ENCODE measurements at places on chromosomes 3 and 15. TPM values are rescaled to one million over a fixed set of nuclear protein-coding genes. Genes with fewer than 3 reads are reported as not detected.

DNA sequence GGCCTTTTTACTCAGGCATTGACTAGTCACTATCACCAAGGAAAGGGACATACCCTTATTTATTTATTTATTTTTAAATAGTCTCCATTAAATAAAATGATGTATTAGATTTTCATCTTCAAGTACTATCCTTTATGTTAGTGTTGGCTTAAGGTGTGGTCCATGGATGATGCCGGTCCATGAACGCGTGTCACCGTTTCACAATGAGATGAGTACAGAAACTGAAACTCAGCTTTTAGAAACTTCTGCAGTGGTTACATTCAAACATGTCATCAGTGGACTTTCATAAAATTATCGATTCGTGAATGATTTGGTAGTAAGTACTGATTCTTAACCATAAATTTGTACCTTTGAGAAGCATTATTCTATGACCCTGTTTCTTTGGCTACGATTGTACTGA, 166.6 kb downstream of the SATB1 start:
- DNase-seq = no peak

GRCh38 chr3:172658344-172659245, 52.3 kb downstream of the NCEH1 start:
- DNase-seq = no peak

DNA sequence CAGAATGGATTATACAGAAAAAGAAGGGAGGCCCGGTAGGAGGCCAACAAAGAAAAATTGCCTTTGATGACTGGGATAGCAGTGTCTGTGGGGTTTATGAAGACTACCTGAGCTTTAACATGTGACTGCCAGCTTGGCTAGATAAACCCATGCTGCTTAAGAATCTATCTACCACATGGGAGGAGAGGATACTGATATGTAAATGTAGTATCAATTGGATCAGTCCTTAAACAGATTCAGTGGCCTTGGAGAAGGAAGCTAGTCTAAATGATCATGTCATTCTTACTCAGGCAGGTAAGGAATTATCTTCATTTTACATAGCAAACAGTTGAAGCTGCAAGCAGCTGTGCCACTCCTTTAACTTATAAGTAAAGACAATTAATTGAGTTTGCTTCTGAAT, 50.0 kb upstream of the SYNPR start:
- DNase-seq = no peak

GRCh38 chr15:85899927-85900326, 105.2 kb upstream of the KLHL25 start:
- DNase-seq = no peak

DNA sequence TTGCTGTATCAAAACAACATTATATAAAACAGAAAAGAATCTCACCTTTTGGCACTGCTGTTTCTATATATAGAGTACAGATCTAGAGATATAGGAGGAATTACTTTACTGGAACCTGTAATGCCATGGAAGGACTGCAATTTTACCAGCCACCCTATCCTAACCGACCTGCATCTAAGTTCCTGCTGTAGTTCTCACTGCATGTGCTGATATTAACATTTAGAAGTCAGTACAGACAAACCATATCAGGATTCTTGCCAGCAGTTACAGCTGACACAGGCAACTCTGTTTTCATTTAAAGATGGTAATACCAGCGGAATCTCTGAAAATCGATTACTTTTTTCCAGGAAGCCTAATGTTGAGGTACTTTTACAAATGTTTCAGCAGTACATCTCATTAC, 73.4 kb upstream of the MYO5C start:
- DNase-seq = no peak

DNA sequence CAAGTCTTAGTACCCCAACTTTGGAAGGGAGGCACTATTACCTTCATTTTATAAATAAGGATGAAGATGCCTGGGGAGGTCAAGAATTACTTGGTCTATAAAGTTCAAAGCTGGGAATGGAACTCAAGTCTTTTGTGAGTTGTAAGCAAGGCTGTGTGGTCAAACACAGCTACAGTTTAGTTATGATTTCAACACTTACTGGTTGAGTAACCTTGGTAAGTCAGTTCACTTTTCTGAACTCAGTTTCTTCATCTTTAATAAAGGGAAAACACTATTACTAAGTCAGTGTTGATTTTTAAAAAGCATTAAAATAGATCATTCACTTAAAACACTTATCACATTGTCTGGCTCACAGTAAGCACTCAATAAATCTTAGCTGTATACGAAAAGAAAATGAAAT, 200.4 kb upstream of the ADAMTS9 start:
- no peak for DNase-seq

DNA sequence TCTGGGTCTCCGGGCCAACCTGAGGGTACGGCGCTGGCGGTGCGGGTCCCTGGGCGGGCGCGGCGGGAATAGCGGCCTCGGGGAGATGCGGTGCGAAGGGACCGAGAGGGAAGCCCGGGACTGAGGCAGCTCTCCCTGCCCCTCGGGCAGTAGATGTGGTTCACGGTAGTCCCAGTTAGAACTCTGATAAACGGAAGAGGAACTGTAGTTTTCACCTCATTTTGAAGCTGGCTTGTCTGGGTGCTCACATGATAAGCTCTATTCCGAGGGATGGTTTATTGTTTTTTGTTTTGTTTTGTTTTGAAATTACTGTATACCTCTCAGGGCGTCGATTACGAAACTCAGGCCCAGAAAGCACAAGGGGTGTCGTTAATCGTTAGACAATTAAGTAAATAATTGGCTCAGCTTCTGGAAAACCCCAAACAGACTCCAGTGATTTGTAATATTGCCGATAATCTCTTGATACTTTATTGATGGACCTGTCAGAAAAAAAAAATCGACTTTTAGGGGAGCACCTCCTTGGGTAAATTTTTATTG, 413 bp downstream of the NUSAP1 start:
- DNase-seq = no peak

GRCh38 chr3:153289334-153289808, 127.3 kb downstream of the RAP2B start:
- no peak for DNase-seq

DNA sequence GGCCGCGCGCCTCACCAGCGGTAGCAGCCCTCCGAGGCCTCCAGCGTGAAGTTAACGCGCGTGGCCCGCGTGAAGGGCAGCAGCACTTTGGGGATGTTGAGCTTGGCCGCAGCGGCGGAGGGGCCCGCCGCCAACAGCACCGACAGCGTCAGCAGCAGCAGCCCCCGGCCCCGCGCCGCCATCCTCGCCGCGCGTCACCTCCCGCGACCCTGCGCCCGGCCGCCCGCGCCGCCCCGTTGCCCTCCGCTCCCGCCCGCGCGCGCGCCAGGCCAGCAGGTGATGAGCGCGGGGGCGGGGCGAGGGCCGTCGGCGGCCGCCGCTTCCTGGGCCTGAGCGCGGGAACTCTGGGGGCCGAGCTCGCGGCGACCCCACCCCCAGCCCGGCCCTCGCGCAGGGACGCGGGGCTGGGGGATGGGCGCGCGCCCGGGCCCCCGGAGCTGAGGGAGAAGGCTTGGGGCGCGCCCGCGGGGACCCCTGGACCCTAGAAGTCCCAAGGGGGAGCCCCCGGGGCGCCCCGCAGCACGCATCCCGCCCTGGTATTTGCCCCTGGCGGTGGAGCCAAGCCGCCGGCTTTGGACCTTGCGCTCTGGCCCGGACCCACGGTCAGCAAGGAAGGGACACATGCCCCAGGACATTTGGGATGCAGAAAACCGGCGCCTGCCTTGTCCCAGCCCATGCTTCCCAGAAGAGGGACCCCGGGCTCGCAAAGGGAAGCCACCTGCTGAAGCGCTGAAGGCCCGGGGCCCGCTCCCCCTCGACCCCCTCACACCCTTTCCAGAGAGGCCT, at the start of gene NUP210:
Gene NUP210 (minus strand): TSS at position 278 of the 786 bp plus-strand sequence. CDS start 96 bp downstream, at position 182.
- no peak for DNase-seq

DNA sequence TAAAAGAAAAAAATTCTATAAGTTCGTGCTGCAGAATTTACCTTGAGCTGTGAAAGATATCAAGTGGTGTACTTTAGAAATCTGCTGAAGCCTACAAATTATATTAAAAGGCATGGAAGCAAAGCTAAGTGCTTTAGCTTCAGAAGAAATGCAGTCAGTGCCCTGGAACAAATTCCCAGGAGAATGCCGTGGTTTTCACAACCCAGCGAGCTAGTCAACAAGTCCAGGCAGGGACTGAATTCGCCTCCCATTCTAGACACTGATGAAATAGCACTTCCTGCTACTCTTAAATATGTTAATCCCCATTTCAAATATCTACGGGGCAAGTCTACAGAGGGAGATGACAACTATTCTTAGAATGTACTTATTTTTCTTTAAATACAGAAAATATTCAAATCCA, 326.4 kb upstream of the IGF1R start:
- DNase-seq = no peak

DNA sequence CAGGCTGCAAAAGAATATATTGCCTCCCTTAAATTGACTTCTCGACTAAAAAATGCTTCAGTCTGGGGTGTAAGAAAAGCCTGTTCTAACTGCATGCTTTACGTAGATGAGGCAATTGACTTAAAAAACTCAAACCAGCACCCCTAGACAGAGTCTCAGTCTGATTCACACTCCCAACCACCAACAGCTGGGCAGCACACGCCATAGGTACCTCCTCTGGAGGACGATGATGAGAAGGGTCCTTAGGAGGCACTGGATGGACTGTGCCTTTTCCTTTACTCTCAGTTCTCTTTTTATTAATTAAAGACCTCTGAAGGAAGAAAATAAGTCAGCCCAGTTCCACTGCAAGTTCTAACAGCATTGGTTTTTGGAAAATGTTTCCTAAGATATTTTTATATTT, 175.0 kb downstream of the PDZRN3 start:
- DNase-seq = no peak

DNA sequence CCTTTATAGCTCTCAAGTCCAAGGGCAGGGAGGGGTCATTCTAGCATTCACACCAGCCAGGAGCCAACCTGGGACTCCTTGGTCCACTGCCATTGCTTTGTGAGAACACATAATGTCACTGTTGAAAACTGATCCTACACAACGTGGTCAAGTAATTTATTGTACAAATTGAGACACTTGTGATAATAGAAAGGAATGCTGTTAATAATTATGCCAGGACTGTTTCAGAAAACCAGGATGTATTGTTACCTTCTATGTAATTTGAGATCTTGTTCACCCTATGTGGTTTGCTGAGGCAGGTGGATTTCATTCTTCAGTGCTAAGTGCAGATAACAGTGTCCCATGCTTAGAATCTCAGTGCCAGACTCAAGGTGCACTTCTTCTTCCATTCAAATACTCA, 33.3 kb downstream of the TMCO5A start:
- DNase-seq = no peak

- no peak for DNase-seq
Measured at GRCh38 chr15:39301589-39301999, 279.3 kb upstream of the THBS1 start.

GRCh38 chr15:62624547-62625378, 417.8 kb upstream of the TPM1 start:
- no peak for DNase-seq

DNA sequence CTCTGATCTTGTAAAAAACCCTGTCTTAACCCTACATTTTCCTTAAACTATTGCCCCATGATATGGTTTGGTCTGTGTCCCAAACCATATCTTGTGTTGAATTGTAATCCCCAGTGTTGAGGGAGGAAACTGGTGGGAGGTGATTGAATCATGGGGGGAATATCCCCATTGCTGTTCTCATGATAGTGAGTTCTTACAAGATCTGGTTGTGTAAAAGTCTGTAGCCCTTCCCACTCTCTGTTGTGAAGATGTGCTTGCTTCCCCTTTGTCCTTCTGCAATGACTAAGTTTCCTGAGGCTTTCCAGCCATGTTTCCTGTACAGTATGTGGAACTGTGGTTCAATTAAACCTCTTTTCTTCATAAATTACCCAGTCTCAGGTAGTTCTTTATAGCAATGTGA, 881.4 kb downstream of the DIPK2A start:
- DNase-seq = no peak

DNA sequence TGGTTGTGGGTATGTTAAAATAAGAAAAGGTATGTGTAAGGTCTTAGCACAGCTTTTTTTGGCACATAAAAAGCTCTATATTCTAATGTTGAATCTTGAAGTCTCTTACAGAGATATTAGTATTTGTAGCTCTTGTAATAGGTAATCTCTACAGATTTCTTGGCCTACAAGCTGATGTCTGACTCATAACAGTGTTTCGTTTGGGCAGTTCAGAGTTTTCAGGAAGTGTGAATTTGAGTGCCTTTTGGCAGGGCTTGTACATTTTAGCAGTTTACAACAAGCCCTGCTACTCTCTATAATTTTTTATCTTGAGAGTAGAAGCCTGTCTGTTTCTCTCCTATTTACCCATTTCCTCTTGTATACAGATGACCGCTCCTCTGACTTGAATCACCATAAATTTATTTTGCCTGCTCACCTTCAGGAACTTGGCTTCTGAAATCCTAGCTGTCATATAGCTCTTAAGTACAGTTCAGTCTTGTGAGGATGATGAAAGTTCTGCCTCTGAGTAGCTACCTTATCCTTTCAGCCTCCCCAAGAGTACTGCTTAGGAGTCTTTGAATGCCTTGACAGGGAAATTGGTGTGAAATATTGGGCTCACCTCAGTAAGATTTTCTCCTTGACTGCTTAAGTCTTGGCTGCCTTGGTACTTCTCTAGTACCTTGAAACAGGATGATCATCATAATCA, 419.9 kb upstream of the RARB start:
- no peak for DNase-seq

DNA sequence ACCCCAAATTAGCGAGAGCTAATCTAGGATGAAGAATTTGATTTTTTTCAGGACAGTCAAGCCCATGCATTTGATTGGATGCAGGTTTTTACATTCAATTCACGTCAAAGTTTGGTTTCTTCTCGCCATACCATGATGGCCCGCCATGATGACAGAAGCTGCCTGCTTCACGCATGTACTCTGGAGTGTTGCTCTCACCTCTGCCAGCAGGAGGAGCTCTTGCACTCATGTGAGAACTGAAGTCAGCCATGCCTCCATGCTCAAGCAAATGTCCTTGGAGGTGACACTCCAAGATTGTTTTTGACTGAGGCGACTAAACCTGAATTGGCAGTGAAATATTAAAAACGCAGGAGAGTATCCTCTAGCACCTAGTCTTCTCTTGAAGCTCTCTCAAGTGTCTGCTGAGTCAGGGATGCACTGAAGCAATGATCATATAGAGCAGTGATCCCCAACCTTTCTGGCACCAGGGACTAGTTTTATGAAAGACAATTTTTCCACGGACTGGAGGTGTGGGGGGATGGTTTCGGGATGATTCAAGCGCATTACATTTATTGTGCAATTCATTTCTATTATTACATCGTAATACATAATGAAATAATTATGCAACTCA, 120.9 kb downstream of the SAMMSON start:
- DNase-seq = peak; percentile 89

GRCh38 chr15:98856532-98856907, 151.1 kb downstream of the PGPEP1L start:
- no peak for DNase-seq

- peak; percentile 60 for DNase-seq
Measured at GRCh38 chr3:184549796-184550577, 11.6 kb upstream of the EPHB3 start.

GABRR3 gene
- total RNA-seq = not detected

GRK7 gene
- 0.14 TPM for total RNA-seq

Measured in posterior vena cava (tissue), 2 donors.